ENCODE measurements at places on chromosomes 6 and 20.
A peak's percentile ranks its signal among the peaks of the same experiment; 100 is the strongest.

GRCh38 chr6:109660526-109661320, 30.3 kb downstream of the AK9 start:
- DNase-seq: no peak

DNA sequence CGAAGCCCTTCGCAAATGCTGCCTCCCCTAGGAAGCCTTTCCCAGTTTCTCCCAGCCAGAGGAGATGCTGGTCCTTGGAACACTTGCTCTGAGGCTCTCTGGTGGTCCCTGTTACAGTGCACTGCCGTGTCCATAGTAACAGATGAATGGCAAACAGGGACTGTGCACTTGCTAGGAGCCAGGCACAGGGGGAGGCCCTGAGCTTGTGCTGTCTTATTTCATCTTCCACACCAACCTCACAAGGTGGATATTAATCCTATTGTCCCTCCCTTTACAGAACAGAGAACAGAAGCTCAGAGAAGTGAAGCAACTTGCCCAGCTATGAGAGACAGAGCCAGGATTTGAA, 19.0 kb downstream of the SRC start:
- DNase-seq: no peak

GRCh38 chr6:31952890-31953289, 5.9 kb downstream of the NELFE start:
- no peak for DNase-seq

- DNase-seq: no peak
Observed at GRCh38 chr6:1215884-1216487, 95.9 kb upstream of the FOXQ1 start.

DNA sequence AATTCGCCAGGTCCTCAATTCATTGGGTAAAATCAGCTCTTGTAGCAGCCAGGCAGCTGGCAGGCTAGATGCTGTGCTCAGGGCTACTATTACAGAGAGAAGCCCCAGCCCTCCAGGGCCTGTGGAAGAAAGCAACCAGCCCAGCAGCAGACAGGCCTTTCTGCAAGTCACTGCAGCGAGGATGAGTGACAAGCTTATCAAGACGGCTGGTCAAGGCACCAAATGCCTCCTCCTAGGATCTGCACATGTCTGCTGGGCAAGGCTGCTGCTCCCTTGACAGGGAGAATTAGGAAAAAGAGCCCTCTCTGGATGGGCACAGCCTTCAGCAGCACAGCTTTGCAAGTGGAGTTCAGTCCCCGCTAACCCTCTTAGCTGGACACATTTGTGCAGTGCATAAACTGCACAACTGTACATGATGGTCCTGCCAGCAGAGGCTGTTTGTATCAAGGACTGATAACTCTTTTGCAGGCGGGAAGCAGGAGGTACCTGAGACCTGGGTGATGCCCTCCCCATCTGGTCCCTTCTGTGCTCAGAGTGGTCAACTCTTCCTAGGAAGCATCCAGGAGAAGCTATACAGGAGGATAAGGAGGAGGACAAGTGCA, 89.9 kb downstream of the CDC5L start:
- no peak for DNase-seq

- DNase-seq: no peak
Observed at GRCh38 chr6:20791074-20791473, 256.8 kb downstream of the CDKAL1 start.

- peak; percentile 10 for DNase-seq
Observed at GRCh38 chr6:46704562-46704961, 16.9 kb downstream of the TDRD6 start.
